Naive B cell (primary cell): ENCODE measurements at places on chromosomes 7 and 10.

DNA sequence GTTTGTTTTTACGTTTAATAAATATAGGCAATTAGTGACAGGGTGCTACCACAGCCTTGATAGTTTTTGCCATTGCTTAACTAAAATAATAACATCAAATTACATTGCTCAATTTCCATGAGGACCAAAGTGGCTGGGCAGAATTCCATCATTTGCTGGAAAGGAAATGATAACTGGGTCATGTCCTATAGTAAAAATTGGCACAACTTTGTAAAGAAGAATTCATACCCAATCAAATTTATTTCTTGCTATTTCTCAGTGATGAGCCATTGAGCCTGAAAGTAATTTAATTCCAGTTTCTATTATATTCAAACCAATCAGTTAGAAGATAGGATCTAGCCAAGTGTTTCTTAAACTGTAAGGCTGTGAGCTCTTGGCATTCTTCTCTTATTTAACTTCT lies 102.2 kb upstream of the CTTNBP2 start:
- no peak for DNase-seq

GRCh38 chr10:30827531-30828120 lies 198.1 kb upstream of the LYZL2 start:
- no peak for DNase-seq

GRCh38 chr7:131363719-131364118 lies 36.0 kb downstream of the MKLN1 start:
- no peak for DNase-seq

GRCh38 chr10:88244781-88245625 lies 338.1 kb downstream of the RNLS start:
- DNase-seq: no peak

GRCh38 chr10:124872681-124873080 lies 69.2 kb upstream of the ZRANB1 start:
- DNase-seq: no peak

DNA sequence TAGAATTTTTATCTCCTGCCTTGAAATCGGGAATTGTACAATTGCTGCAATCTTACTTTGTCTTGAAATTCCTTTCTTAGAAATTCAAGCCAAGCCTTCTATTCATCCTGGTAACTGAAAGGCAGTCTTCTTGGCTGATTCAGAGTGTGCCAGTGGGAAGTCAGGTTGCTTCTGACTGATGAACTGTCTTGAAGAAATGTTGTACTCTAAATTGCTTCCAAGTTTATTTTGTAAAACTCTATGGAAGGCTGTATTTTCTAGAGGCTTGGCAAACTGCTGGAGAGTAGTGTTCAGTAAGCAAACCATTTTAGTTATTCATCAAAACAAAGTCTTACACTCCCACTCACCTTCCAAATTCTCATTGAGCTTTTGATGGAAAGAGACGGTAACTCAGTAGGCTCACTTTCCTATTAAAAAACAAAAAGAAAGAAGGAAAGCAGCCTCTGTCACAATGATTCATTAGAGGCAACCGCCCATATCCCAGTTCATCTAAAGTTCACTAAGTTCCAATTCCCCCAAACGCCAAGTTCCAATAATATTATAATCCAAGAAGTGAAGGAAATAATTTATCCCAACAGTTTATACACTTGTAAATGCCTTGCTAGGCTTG lies 187.9 kb upstream of the MALRD1 start:
- DNase-seq: no peak
